Hematopoietic multipotent progenitor cell treated with erythropoietin and hydrocortisone succinate and interleukin-3 and kit ligand, for 15 days (in vitro differentiated cells): ENCODE measurements at places on chromosomes 7 and 10.

GRCh38 chr10:1174022-1174421 is 117.8 kb downstream of the WDR37 start:
- no peak for DNase-seq

DNA sequence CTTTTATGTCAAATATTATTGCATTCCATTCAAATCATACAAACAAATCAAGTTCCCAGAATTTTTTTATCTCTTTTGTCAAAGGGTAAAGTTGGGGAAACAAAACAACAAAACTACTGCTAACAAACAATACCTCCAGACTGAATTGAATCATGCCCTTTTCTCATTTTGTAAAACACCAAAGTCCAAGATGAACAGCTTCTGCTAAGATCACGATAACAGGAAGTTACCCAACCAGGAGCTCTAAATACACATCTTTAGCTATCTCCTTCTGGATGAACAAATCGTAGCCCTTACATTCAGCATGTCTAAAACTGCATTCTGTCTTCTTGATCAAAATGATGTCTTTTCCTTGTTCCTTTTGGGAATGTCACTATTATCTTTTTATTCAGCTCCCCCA is 97.4 kb downstream of the CTTNBP2 start:
- DNase-seq = no peak

DNA sequence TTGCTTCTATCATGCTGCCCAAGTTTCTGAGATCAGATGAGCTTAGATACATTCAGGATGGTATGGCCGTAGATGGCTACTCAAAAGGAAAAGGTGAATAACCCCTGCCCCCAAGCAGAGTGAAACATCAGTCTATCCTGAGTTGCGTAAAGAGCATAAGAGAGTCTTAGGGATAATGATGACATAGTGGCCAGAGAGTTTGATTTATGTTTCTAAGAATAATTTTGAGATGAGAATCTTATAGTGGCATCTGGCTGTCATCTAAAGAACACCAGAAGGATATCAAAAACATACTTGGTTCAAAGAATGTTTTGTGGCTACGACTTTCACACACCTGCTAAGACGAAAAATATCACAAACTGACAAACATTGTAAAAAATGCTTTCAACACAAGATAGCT is 20.6 kb downstream of the PIK3CG start:
- no peak for DNase-seq

DNA sequence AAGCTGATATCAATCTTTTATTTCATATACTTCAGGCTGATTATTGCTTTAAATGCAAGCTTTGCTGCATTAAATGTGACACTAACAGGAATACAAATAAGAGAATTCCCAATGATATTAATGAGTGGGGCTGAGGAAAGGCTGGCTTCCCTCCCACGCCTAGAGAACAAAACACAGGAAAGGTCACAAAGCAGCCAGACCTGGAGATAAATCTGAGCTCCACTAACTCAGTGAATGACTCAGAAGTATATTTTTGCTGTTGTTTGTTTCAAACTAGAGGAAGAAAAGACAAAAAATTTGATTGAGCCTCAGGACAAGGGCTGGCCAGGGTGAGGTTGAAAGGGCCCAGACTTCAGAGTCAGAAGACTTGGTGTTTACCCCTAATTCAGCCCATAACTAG is 88.1 kb downstream of the XPNPEP1 start:
- DNase-seq = no peak

DNA sequence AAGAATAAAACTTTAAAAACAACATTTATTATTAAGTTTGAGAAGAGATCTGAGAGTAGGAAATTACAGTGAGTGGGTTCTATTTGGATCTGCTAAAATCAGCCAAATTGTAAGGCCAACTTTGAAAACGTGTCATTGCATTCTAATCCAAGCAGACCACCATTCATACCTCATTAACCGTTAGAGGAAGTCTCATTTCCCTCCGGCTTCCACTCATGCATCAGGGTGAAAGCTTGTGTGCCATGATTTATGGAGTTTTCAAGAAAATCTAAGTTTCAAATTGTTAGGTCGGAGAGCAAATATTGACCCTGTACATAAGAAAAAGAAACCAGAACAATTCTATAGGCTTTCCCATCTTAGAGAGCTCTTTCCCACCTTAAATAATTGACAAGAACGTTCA is 166.6 kb upstream of the NRG3 start:
- no peak for DNase-seq

DNA sequence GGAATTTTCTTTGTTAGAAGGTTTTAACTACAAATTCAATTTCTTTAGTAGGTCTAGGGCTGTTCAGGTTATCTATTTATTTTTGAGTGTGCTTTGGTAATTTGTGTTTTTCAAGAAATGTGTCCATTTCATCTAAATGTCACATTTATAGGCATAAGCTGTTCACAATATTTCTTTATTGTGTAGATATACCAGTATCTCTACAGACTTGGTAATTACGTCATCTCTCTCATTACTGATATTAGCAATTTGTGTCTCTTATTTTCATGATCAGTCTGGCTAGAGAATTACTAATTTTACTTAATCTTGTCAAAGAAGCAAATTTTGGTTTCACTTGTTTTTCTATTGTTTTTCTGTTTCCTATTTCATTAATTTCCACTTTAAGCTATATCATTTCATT is 152.0 kb downstream of the RNLS start:
- DNase-seq = no peak
